ENCODE measurements at places on chromosomes 16 and 17. TPM values are rescaled to one million over a fixed set of nuclear protein-coding genes. Genes with fewer than 3 reads are reported as not detected.

CFAP97D1 gene
- total RNA-seq = not detected

FUS gene
- total RNA-seq = 671 TPM

FAHD1 gene
- total RNA-seq = 20.9 TPM

TMEM100 gene
- not detected for total RNA-seq

ITGAD gene
- not detected for total RNA-seq

TBX6 gene
- total RNA-seq = 0.83 TPM

KCTD5 gene
- total RNA-seq = 49.7 TPM

PDILT gene
- not detected for total RNA-seq

ZNF830 gene
- 26.7 TPM for total RNA-seq

KRT222 gene
- total RNA-seq = not detected

HLF gene
- total RNA-seq = 0.93 TPM

DNA sequence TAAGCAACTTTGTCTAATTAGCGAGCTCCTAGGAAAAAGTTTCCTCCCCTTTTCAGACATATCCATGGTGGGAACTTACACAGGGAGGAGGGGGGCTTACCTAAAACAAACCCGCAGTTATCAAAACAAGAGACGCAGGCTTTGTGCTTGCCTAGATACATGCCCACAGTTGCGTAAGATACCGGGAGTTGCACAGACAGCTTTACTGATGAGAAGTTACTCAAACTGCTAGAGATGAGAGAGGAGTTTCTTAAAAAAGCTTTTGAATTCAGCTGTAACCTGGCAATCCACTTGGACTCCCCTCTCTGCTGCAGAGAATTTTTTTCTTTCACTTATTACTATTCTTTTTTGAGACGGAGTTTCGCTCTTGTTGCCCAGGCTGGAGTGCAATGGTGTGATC is 6.8 kb upstream of the ZP2 start:
- no peak for DNase-seq
- no peaks in the 10 kb centered on the region for H3K4me1 ChIP-seq
- H3K27ac ChIP-seq = no peak overlapping the region
- H3K27me3 ChIP-seq = no peaks in the 10 kb centered on the region

- H3K27ac ChIP-seq = no peak overlapping the region
- no peaks in the 10 kb centered on the region for H3K36me3 ChIP-seq
- DNase-seq = no peak
Observed at GRCh38 chr16:75256696-75257343, 5.4 kb upstream of the BCAR1 start.

DNA sequence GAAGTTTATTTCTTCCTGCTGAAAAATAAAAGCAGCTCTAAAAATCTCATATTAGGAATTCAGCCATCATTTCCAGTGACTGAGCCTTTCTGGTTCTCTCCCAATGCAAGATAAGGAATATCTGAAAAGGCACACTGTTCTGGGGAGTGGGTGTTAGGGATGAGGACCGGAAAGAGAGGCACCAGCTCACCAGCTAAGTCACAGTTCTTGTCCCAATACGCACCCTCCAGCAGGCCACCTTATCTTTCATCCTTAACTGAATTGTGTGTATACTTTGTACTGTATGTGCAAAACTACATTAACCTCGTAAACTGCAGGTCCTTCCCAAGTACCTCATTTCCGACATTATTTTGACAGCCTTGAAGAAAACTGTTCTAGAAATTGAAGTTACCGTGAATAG is 11.0 kb downstream of the AMFR start:
- no peak overlapping the region for H3K4me3 ChIP-seq
- H3K4me1 ChIP-seq = no peaks in the 10 kb centered on the region
- no peak overlapping the region for H3K27ac ChIP-seq
- no peak for DNase-seq
- peaks cover 14% of the 10 kb centered on the region for H3K36me3 ChIP-seq
- no peaks in the 10 kb centered on the region for H3K27me3 ChIP-seq

DNA sequence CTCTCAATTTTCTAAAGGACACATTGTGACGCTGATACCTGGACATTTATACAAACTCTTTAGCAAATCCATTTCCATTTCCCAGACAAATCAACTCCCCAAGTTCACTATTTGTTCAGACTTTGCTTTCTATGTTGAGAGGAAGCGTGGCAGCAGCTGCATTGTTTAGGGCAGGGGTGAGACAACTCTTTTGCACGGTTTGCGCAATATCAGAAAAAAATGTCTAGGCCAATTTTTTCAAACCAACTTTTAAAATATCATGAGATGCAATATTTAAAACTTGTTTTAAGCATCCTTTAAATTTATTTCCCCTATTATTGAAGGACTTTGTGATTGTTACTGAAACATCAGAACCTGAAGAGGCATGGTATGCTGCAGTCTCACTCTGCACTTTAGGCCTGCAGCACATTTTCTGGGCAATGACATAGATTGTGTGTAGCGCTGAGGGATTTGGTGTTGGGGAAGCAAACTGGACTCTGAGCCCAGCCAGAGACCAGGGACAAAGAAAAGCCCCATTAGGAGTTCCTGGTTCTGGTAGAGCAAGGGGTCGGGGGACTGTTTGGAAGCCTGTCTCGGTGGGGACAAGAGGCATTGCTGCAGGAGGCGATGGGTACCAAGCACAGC is 6.4 kb upstream of the CCDC182 start:
- H3K27ac ChIP-seq = no peak overlapping the region
- no peaks in the 10 kb centered on the region for H3K4me1 ChIP-seq
- DNase-seq = no peak

GRCh38 chr16:85389679-85390470 is 223.2 kb upstream of the GSE1 start:
- H3K27ac ChIP-seq = peak overlapping the region; percentile 24
- no peaks in the 10 kb centered on the region for H3K36me3 ChIP-seq
- H3K27me3 ChIP-seq = no peaks in the 10 kb centered on the region
- no peak overlapping the region for H3K4me3 ChIP-seq
- no peak for DNase-seq

- peaks cover 14% of the 10 kb centered on the region for H3K4me1 ChIP-seq
- no peaks in the 10 kb centered on the region for H3K27me3 ChIP-seq
- H3K36me3 ChIP-seq = peaks cover 73% of the 10 kb centered on the region
- H3K4me3 ChIP-seq = no peak overlapping the region
- no peak overlapping the region for H3K27ac ChIP-seq
Observed at GRCh38 chr16:8916541-8917225, 34.5 kb downstream of the LITAFD start.

- DNase-seq = no peak
- no peak overlapping the region for H3K4me3 ChIP-seq
- no peaks in the 10 kb centered on the region for H3K27me3 ChIP-seq
- H3K36me3 ChIP-seq = peaks cover 27% of the 10 kb centered on the region
- H3K27ac ChIP-seq = no peak overlapping the region
Observed at GRCh38 chr17:81866440-81867169, 4.5 kb downstream of the ARHGDIA start.

DNA sequence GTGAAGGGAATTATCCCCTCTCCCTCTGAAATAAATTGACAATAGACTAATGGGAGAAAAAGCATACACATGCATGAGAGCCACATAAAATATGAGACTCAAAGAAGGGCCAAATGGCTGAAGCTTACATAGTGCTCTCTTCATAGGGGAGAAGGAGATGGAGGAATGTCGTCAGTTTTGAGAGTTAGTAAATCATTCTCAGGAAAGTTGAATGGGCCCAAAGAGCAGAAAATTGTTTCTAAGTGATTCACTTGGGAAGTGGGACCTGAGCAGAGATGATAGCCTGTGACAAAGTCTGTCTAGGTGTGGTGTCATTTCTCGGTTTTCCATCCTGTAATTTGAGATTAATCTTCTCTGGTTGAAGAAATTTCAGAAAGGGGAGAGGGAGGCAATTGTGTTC is 35.0 kb downstream of the BCAS3 start:
- no peaks in the 10 kb centered on the region for H3K4me1 ChIP-seq
- no peak for DNase-seq
- H3K27me3 ChIP-seq = no peaks in the 10 kb centered on the region
- no peak overlapping the region for H3K27ac ChIP-seq
- no peak overlapping the region for H3K4me3 ChIP-seq
- peaks cover 8% of the 10 kb centered on the region for H3K36me3 ChIP-seq

GRCh38 chr17:55659661-55660060 is 63.0 kb downstream of the TMEM100 start:
- H3K4me3 ChIP-seq = no peak overlapping the region
- DNase-seq = no peak
- no peaks in the 10 kb centered on the region for H3K36me3 ChIP-seq

- peak overlapping the region; percentile 3 for H3K4me3 ChIP-seq
- H3K27ac ChIP-seq = no peak overlapping the region
- no peaks in the 10 kb centered on the region for H3K27me3 ChIP-seq
- peaks cover 100% of the 10 kb centered on the region for H3K4me1 ChIP-seq
- peaks cover 31% of the 10 kb centered on the region for H3K36me3 ChIP-seq
Observed at GRCh38 chr17:77473615-77474226, 333.0 kb downstream of the SEC14L1 start.

GRCh38 chr16:26334218-26335111 is 642.7 kb downstream of the HS3ST4 start:
- no peak overlapping the region for H3K4me3 ChIP-seq
- H3K27me3 ChIP-seq = no peaks in the 10 kb centered on the region
- no peak for DNase-seq
- H3K4me1 ChIP-seq = no peaks in the 10 kb centered on the region

- no peaks in the 10 kb centered on the region for H3K36me3 ChIP-seq
- no peaks in the 10 kb centered on the region for H3K4me1 ChIP-seq
- no peak overlapping the region for H3K27ac ChIP-seq
- no peaks in the 10 kb centered on the region for H3K27me3 ChIP-seq
Observed at GRCh38 chr17:68749349-68750207, 148.4 kb upstream of the FAM20A start.

DNA sequence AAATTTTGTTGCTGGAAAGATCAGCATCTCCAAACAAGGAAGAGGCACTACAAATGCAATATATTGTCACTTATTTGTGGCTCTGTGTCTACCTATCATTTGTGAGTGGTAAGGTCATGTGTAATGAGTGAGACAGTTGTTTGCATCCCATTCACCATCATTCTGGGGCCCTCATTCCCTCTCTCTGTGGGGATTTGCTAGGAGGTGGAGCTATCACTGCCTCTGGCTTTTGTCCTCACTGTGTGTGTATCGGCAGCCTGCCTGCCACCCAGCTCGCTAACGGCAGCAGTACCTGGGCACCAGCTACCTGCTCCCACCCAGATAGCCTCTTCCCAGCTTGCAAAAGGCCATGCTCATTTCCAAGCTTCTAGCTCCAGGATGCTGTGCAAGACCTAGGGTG is 379.2 kb upstream of the ZFHX3 start:
- no peaks in the 10 kb centered on the region for H3K36me3 ChIP-seq
- no peaks in the 10 kb centered on the region for H3K4me1 ChIP-seq
- H3K4me3 ChIP-seq = no peak overlapping the region
- no peak overlapping the region for H3K27ac ChIP-seq

DNA sequence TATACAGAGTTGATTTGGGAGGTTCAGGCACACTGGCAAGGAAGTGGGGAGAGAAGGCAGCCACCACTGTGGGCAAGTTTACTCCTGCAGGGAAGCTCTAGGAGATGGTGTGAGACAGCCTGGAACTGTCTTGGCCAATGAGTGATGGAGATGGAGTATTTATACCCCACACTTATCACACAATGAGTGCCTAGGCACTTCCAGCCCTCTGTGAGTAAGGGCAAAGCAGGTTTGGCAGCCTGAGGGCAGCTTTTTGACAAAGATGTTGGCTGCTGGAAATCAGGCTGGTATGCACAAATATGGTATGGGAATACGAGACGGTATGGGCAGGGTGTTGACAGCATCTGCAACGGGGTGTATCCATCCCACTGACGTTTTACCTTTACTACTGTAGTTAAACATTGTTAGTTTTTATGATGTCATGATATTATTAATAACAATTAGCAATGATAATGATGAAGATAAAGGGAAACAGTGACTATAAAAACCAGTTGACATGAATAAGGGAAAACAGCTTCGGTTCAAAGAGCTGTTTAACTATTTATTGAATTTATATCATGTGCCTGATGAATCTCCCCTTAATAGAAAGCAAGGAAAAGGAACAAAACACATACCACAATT is 149.9 kb downstream of the CDK5R1 start:
- no peak overlapping the region for H3K27ac ChIP-seq
- DNase-seq = no peak
- no peaks in the 10 kb centered on the region for H3K36me3 ChIP-seq
- no peaks in the 10 kb centered on the region for H3K4me1 ChIP-seq
- no peak overlapping the region for H3K4me3 ChIP-seq

- DNase-seq = no peak
- peak overlapping the region; percentile 43 for H3K27ac ChIP-seq
- no peaks in the 10 kb centered on the region for H3K36me3 ChIP-seq
- H3K4me3 ChIP-seq = no peak overlapping the region
- peaks cover 10% of the 10 kb centered on the region for H3K4me1 ChIP-seq
Observed at GRCh38 chr16:67459066-67459860, 21.7 kb downstream of the ATP6V0D1 start.

DNA sequence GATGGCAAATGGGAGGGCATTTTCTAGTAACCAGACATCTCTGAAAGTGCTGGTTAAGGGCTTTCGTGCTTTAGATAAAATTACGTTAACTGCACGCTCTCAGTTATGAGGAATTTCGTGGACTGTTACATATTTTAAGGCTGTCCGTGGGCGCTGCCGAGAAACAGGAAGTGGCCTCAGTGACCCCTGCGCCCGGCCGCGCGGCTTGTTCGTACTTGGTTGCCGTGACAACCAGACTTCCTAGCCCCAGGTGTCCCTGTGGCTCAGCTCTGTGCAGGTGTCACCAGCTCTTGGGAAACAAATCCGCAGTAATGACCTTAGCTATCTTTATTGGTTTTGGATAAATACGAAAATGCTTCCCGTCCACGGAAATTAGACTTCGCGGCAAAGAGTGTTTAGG is 52.7 kb downstream of the LMF1 start:
- DNase-seq = no peak
- H3K27ac ChIP-seq = no peak overlapping the region
- H3K4me1 ChIP-seq = no peaks in the 10 kb centered on the region
- no peak overlapping the region for H3K4me3 ChIP-seq
- H3K27me3 ChIP-seq = no peaks in the 10 kb centered on the region

DNA sequence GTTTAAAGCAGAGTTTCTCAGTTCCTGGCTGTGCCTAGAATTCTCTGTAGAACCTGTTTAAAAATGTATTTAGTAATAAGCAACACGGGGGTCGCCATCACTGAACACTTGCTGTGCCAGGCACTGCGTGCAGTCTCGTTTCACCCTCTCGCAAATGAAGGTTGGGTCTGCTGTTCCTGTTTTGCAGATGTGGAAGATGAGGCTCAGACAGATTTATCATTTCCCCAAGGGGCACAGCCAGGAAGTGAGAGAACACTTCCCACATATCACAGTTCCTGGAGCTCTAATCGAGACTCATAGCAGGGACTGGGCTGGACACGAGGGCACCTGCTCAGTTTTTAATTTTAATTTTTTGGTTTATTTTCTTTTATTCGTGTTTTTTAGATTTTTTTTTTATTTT is 122.7 kb downstream of the ABCC6 start:
- H3K4me1 ChIP-seq = no peaks in the 10 kb centered on the region
- H3K27ac ChIP-seq = no peak overlapping the region
- H3K27me3 ChIP-seq = no peaks in the 10 kb centered on the region
- peaks cover 24% of the 10 kb centered on the region for H3K36me3 ChIP-seq

GRCh38 chr16:50267651-50268050 is 1.3 kb downstream of the ADCY7 start:
- peak overlapping the region; percentile 89 for H3K27ac ChIP-seq
- DNase-seq = peak; percentile 54
- peaks cover 60% of the 10 kb centered on the region for H3K4me1 ChIP-seq
- no peaks in the 10 kb centered on the region for H3K36me3 ChIP-seq
- H3K4me3 ChIP-seq = peak overlapping the region; percentile 98
